T1000 (cell line): ENCODE measurements at places on chromosomes 3 and 15.

DNA sequence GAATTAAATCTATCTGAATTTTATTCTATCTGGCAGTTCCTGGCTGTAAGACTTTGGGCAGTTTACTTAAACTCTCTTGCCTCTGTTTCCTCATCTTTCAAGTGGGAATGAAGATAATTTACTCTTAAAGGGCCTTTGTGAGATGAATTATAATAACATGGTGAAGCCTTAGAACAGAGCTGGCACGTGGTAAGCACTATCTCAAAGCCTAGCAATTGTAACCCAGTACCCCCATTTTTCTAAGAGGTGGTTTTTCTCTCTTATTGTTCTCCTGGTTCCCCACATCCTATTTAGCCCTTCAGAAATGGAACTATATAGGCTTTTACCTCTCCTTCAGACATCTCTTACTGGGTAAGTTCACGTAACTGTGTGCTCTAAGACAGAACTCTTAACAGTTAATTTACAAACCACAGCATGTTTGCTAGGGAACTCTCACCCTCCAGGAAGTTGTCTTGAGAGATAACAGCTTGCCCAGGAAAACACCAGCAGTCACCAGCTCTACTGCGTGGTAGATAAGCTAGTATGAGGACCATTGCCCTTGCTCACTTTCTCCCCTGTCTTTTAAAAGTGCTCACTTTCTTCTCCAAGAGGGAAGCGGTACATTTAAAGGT lies 12.3 kb upstream of the CRBN start:
- DNase-seq, result no peak

DNA sequence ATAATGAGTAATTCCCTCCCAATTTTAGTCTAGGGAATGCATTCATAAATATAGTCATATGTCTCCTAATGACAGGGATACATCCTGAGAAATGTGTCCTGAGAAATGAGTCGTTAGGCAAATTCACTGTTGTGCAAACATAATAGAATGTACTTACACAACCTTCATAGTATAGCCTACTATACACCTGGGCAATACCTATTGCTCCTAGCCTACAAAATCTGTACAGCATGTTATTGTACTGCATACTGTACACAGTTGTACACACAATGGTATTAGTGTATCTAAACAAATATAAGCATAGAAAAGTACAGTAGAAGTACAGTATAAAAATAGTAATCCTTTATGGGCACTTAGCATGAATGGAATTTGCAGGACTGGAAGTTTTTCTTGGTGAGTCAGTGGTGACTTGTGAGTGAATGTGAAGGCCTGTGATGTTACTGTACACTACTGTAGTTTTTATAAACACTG lies 6.6 kb downstream of the DTWD1 start:
- peak; percentile 8 for DNase-seq

- DNase-seq, result no peak
These were observed 67.6 kb upstream of the GADL1 start for GRCh38 chr3:30962084-30962483.

- DNase-seq, result peak; percentile 48
These were observed 95.2 kb downstream of the SEMA6D start for GRCh38 chr15:47812470-47812999.

GRCh38 chr15:66832664-66833063 lies 130.6 kb downstream of the SMAD6 start:
- DNase-seq, result no peak
